Sigmoid colon (tissue), 7 donors: ENCODE measurements at places on chromosomes 16 and 17. TPM values are rescaled to one million over a fixed set of nuclear protein-coding genes. Genes with fewer than 3 reads are reported as not detected.

GRCh38 chr17:79801156-79802038 lies 4.5 kb upstream of the CBX8 start:
- DNase-seq = no peak
- no peak overlapping the region for H3K4me3 ChIP-seq
- H3K4me1 ChIP-seq = peaks cover 69% of the 10 kb centered on the region
- H3K27ac ChIP-seq = no peak overlapping the region

- peaks cover 46% of the 10 kb centered on the region for H3K4me1 ChIP-seq
- H3K27ac ChIP-seq = peak overlapping the region; percentile 94
- H3K36me3 ChIP-seq = peaks cover 36% of the 10 kb centered on the region
- no peak for DNase-seq
Observed at GRCh38 chr17:8382052-8382879, 727 bp downstream of the RPL26 start.

GRCh38 chr17:45311401-45311759 lies 5.4 kb downstream of the MAP3K14 start:
- peaks cover 10% of the 10 kb centered on the region for H3K36me3 ChIP-seq
- no peak overlapping the region for H3K4me3 ChIP-seq
- H3K27me3 ChIP-seq = no peaks in the 10 kb centered on the region

DNA sequence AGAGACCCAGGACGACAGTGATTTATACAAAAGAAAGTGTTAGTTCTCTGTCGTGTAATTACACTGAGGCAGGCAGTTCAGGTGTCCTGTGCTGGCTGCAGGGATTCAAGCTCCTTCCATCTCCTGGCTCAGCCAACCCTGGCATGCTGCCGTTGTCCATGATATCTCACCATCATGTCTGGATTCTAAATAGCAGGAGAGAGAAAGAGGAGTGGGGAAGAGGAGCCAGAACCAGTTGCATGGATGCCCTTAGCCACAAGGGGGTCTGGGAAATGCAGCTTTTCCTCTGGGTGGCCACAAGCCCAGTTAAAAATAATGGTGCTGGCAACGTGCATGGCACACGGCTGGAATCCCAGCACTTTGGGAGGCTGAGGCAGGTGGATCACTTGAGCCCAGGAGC lies 9.7 kb downstream of the C16orf54 start:
- H3K27me3 ChIP-seq = peaks cover 19% of the 10 kb centered on the region
- no peak for DNase-seq
- H3K4me3 ChIP-seq = no peak overlapping the region
- H3K27ac ChIP-seq = no peak overlapping the region
- no peaks in the 10 kb centered on the region for H3K4me1 ChIP-seq

- no peaks in the 10 kb centered on the region for H3K27me3 ChIP-seq
- peaks cover 87% of the 10 kb centered on the region for H3K36me3 ChIP-seq
- H3K27ac ChIP-seq = no peak overlapping the region
- no peak overlapping the region for H3K4me3 ChIP-seq
Observed at GRCh38 chr17:80349751-80350150, 65.2 kb upstream of the ENDOV start.

DNA sequence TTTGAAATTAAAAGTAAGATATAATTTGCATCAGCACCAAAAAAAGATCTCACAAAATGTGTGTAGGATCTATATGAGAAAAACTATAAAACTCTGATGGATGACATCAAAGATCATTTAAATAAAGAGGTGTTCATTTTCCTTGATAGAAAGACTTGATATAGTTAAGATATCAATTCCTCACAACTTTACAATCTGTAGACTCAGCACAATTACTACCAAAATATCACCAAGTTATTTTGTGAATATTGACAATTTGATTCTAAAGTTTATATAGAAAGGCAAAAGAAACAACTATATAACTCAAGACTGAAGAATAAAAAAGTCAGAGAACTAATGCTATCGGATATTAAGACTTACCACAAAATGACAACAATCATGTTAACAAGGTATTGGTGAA lies 638.9 kb downstream of the HS3ST4 start:
- H3K27ac ChIP-seq = no peak overlapping the region
- no peak for DNase-seq
- H3K4me1 ChIP-seq = no peaks in the 10 kb centered on the region
- no peaks in the 10 kb centered on the region for H3K27me3 ChIP-seq

DNA sequence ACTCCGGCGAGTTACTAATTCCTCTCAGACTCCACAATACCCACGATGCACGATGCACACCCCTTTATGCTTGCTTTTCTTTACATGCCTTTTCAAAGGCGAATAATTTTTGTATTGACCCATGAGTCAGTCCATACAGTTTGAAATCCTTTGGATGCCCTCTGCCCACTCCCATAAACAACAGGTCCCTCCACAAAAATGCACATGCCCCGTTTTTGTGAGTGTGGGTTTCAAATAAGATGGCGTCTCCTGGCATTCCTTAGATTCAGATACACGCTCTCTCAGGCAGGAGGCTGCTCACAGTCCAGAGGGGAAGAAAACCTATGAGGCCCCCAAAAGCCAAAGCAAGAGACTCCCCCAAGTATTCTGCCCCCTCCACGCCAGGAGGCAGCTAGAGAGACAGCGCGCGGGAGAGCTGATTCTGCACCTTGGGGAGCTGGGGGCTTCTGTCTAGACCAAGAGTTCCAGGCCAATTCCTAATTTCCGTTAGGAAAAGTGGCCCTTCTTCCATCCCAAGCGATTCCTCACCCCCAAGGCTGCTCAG lies 19.6 kb upstream of the HOXB9 start:
- no peaks in the 10 kb centered on the region for H3K36me3 ChIP-seq
- H3K4me1 ChIP-seq = peaks cover 13% of the 10 kb centered on the region
- H3K4me3 ChIP-seq = no peak overlapping the region
- peaks cover 92% of the 10 kb centered on the region for H3K27me3 ChIP-seq

- H3K27me3 ChIP-seq = no peaks in the 10 kb centered on the region
- peaks cover 12% of the 10 kb centered on the region for H3K4me1 ChIP-seq
- DNase-seq = peak; percentile 83
Observed at GRCh38 chr16:79598348-79599181, 2.0 kb downstream of the MAF start.

GRCh38 chr17:34199932-34200534 lies 55.1 kb upstream of the CCL2 start:
- H3K4me1 ChIP-seq = peaks cover 9% of the 10 kb centered on the region
- no peak overlapping the region for H3K27ac ChIP-seq
- DNase-seq = peak; percentile 91
- H3K4me3 ChIP-seq = no peak overlapping the region

DNA sequence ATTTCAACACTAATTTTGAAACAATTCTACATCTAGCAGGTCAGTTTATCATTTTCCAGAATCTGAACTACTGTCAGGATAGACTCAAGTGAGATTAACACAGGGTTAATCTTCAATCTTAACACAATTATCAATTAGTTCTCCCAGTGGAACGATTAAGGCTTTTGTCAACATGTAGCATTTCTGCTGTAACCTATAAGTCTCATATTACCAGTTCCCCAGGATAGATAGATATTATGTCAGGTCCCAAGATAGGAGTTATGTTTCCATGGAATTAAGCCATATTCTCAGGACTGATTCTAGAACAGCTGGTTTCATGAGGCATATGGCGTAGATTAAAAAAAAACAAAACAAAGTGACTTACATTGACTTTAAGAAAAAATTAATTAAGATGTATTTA lies 4.4 kb upstream of the FBF1 start:
- H3K27me3 ChIP-seq = no peaks in the 10 kb centered on the region
- no peak overlapping the region for H3K27ac ChIP-seq
- DNase-seq = no peak
- peaks cover 10% of the 10 kb centered on the region for H3K4me1 ChIP-seq

GRCh38 chr17:27906623-27907022 lies 13.5 kb upstream of the LYRM9 start:
- no peaks in the 10 kb centered on the region for H3K4me1 ChIP-seq
- no peaks in the 10 kb centered on the region for H3K36me3 ChIP-seq
- no peak overlapping the region for H3K27ac ChIP-seq
- H3K27me3 ChIP-seq = peaks cover 3% of the 10 kb centered on the region

The CACNG3 gene
- total RNA-seq = not detected

The MPV17L gene
- total RNA-seq = 12.4 TPM

The PPL gene
- 38.8 TPM for total RNA-seq

The NOD2 gene
- total RNA-seq = 2.5 TPM

The PSMD3 gene
- total RNA-seq = 66.7 TPM
